ENCODE measurements at places on chromosomes 5 and 9.

DNA sequence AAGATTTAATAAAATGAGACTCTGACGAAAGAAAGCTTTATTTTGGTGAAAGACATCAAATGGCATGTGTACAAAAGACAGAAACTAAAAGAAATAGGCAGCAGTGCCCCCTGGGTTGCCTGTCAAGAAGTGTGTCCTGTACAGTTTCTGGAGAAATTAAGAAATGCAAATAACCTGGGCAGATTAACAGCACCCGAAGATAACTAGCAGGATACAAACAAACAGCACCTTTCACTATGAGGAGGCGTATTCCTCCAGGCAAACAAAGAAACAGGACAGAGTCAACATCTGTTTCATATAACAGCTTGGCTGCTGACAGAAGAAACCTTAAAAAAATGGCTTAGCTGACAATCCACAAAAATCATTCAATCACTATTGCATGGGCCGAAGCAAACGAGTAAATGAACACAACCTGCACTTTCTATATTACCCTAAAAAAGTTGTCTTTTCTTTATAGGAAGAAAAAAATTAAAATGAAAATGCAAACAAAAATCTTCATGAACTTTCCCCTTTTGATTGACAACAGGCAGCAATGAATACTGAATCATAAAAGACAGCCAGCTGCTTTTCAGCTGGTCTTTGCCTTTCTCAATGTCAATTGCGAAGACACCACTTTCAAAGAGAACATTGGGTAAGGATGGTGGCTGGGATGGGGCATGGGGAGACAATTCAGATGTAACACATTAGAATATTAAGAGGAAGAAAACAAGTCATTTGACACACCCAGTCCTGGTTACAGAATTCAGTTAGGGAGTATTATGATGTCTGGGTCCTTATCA is 162.1 kb downstream of the ARL15 start:
- DNase-seq: no peak

- DNase-seq: no peak
These were observed 17.7 kb upstream of the ANXA1 start for GRCh38 chr9:73133921-73134407.

DNA sequence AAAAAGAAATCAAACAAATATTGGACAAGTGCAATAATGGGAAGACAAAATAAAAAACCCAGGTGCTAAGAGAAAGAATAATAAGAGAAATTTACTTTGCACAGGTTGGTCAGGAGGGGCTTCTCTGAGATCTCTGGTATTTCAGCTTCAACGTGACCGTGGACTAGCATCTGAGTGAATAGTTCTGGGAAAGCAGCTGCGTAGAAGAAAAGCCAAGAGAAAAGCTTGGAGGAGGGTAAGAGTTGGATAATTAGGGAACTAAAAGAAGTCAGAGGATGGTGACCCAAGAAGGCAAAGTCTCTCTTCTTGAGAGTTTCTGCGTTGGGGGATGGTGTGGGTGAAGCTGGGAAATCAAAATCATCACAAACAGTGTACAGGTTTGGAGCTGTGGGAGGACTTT is 41.6 kb downstream of the YIPF5 start:
- no peak for DNase-seq

DNA sequence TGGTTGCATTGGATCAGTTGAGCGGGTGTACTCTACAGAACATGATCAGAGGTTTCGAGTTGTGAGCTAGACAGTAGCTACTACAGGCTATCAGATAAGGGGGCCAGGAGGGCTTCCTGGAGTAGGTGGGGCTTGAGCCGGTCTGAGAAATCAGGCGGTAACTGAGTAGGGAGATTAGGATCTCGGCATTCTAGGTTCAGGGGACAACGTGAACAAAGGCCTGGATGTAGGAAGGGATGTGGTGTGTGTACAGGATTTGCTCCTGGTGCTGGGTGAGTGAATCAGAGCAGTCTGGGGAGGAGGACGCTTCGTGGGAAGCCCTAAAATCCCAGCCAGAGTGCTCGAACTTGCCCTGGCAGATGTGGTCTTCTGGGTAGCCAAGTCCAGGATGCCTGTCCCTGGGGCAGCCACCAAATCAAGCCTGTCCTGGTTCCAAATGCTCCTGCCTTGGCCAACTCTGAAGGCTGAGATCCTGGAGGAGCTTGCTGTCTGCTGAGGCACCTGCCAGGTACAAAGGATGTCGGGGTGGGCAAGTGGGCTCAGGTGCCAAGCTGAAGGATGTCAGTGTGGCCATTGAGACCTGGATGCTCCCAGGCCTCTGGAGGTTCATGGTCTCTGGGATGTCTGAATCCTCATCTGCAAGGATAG is 33.4 kb downstream of the STC2 start:
- DNase-seq: no peak

Data from right renal pelvis (tissue), 4 donors.